ENCODE measurements at places on chromosomes 1 and 21. TPM values are rescaled to one million over a fixed set of nuclear protein-coding genes. Genes with fewer than 3 reads are reported as not detected.

Gene CHIA
- total RNA-seq: not detected

Gene NGF
- not detected for total RNA-seq

Gene SH2D1B
- 0.15 TPM for total RNA-seq

Gene C1orf115
- 21.4 TPM for total RNA-seq

Gene FAAH
- 5.6 TPM for total RNA-seq

Gene CR1L
- not detected for total RNA-seq

Gene ZNF697
- total RNA-seq: not detected

Gene FALEC
- 2.6 TPM for total RNA-seq

Gene PGBD5
- total RNA-seq: not detected

Gene COL24A1
- not detected for total RNA-seq

Gene LIPI
- total RNA-seq: not detected

Gene ETNK2
- total RNA-seq: 2.8 TPM

Gene LYPD8
- total RNA-seq: not detected

Gene FCN3
- not detected for total RNA-seq
